Activated naive CD4-positive, alpha-beta T cell treated with anti-CD3 and anti-CD28 coated beads, Interleukin-2, amount 10 ng/mL, durations not matched to agents 5 hours and 36 hours (primary cell): ENCODE measurements at places on chromosomes 2 and 18. TPM values are rescaled to one million over a fixed set of nuclear protein-coding genes. Genes with fewer than 3 reads are reported as not detected.

The DPP10 gene
- not detected for total RNA-seq

The KIAA2012 gene
- not detected for total RNA-seq

The CAPN14 gene
- total RNA-seq, result not detected

The CD207 gene
- not detected for total RNA-seq
